ENCODE measurements at places on chromosomes 1 and 21.

DNA sequence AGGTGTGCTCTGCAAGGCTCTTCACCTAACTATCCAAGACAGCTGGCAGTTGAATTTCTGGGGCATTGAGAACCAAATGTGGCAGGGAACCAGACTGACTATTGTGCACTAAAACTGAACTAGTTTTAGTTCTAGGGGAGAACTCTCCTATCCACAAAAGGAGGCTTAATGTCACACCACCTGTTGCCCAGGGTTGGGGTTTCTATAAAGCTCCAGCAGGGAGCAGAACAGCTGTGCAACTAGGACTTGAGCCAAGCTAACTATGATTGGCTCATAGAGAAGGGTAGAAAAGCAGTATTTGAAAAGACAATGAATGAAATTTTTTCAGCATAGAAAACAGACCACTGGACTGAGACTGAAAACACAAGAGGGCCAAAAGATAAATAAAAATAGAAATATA is 53.3 kb upstream of the FGGY start:
- H3K27me3 ChIP-seq: peaks cover 3% of the 10 kb centered on the region
- no peak overlapping the region for H3K27ac ChIP-seq
- no peak overlapping the region for H3K4me3 ChIP-seq
- no peaks in the 10 kb centered on the region for H3K36me3 ChIP-seq
- DNase-seq: no peak
- no peaks in the 10 kb centered on the region for H3K4me1 ChIP-seq

DNA sequence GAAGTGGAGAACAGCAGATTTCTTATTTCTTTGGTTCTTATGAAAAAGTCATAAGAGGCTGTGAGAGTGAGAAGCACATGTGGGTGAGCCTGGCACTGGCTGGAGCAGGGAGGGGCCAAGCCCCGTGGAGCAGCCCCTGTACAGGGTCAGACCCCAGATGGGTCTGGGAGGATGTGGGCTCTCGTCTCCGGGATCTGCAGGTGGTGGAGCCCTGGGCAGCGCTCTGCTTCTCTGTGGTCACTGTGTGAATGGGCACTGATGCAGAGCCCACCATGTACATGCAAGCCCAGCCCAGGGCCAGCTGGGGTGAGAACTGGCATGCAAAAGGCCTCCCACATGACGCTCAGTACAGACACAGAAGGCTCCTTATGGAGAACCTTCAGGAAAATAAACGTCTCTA is 67.6 kb downstream of the SIM2 start:
- no peaks in the 10 kb centered on the region for H3K4me1 ChIP-seq
- H3K4me3 ChIP-seq: no peak overlapping the region
- DNase-seq: no peak
- no peaks in the 10 kb centered on the region for H3K27me3 ChIP-seq

- H3K36me3 ChIP-seq: no peaks in the 10 kb centered on the region
- H3K4me1 ChIP-seq: peaks cover 10% of the 10 kb centered on the region
- H3K4me3 ChIP-seq: peak overlapping the region; percentile 69
- H3K27ac ChIP-seq: peak overlapping the region; percentile 2
These were observed 1.1 kb downstream of the RALGPS2 start for GRCh38 chr1:178726087-178726517.

DNA sequence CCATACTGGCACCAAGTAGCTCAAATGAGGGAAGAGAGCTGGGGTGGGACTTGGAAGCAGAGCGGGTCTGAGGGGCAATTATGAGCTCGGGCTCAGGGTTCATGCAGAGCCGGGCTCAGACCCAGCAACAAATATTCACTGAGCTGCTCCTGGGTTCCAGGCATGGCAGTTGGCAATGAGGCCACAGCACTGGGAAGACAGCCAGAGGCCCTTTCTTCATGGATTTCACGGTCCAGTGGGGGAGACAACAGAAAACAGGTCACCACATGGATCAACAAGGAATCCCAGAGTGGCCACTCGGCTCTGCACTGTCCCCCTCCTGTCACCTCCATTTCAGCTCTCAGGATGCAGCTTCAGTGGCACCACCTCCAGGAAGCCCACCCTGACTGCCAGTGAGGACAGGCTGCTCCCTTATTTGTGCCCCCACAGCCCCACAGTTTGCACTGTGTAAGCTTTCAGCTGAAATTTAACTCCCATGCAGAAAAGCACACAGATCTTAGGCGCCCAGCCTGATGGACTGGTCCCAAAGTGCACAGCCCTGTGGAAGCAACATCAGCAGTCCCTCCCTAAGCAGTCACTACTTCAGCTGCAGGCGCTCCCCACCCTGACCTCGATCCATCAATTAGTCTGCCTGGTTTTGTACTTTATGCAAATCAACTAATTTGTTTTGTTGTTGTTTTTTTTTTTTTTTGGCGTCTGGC is 22.4 kb downstream of the ARHGEF19 start:
- H3K4me1 ChIP-seq: peaks cover 5% of the 10 kb centered on the region
- DNase-seq: no peak
- H3K4me3 ChIP-seq: no peak overlapping the region
- H3K27me3 ChIP-seq: peaks cover 14% of the 10 kb centered on the region

GRCh38 chr1:65175171-65176055 is 27.4 kb downstream of the AK4 start:
- no peaks in the 10 kb centered on the region for H3K4me1 ChIP-seq
- no peak overlapping the region for H3K27ac ChIP-seq
- H3K36me3 ChIP-seq: no peaks in the 10 kb centered on the region
- DNase-seq: no peak
- H3K4me3 ChIP-seq: no peak overlapping the region
- H3K27me3 ChIP-seq: no peaks in the 10 kb centered on the region

DNA sequence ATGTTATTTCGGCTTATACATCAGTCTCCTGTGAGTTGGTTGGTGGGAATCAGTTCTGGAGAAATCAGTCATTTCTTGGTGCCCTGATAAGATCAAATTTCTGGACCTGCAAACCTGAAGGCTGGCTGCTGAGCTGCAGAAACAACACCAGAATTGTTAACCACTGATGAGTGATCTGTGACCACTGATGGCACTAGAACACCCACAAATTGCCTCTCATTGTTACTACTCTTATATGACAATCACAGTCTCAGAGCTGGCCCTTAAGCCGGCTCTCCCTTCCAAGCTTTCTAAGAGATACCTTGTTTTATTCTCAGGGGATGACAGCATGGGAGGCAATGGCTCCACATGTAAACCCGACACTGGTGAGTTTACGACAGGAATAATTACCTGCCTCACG is 1.9 kb downstream of the C1orf162 start:
- H3K27me3 ChIP-seq: peaks cover 21% of the 10 kb centered on the region
- peaks cover 55% of the 10 kb centered on the region for H3K4me1 ChIP-seq
- peak overlapping the region; percentile 68 for H3K27ac ChIP-seq
- DNase-seq: peak; percentile 62

DNA sequence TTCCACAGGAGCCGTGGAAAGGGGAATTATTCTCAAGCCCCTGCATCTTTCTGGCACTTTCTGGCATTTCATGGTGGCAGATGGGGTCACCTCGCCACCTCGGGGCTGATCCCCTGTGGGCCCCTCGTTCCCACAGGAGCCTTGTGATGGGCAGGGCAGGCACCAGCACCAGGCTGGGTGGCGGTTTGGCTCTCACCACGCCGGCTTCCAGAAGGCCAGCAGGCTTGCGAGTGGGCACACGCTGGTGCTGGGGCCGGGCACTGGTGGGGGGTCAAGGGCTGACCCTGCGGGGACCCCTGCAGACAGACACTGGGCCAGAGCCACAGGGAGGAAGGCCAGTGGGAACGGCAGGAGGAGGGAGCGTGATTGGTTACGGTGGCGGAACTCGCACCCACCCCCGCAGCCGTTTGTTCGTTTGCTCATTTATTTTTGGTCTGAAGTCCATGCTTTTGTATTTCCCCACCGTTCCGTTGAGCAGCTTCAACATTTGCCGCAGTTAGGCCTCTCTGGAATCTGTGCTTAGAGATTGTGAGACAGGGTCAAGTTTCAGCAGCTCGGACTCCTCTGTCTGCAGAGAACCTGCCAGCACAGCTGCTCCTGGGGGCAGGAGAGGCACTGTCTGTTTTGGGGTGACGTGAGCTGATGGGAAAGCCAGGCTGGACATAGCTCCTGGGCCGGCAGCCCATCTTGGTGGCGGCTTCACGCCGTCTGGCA is 5.3 kb downstream of the COL18A1 start:
- H3K27me3 ChIP-seq: peaks cover 19% of the 10 kb centered on the region
- no peak for DNase-seq
- no peak overlapping the region for H3K27ac ChIP-seq
- peaks cover 3% of the 10 kb centered on the region for H3K4me1 ChIP-seq

- no peak overlapping the region for H3K27ac ChIP-seq
- no peak overlapping the region for H3K4me3 ChIP-seq
- no peaks in the 10 kb centered on the region for H3K36me3 ChIP-seq
- no peaks in the 10 kb centered on the region for H3K4me1 ChIP-seq
- no peaks in the 10 kb centered on the region for H3K27me3 ChIP-seq
These were observed 186.1 kb upstream of the ADAMTS5 start for GRCh38 chr21:27152996-27153395.

DNA sequence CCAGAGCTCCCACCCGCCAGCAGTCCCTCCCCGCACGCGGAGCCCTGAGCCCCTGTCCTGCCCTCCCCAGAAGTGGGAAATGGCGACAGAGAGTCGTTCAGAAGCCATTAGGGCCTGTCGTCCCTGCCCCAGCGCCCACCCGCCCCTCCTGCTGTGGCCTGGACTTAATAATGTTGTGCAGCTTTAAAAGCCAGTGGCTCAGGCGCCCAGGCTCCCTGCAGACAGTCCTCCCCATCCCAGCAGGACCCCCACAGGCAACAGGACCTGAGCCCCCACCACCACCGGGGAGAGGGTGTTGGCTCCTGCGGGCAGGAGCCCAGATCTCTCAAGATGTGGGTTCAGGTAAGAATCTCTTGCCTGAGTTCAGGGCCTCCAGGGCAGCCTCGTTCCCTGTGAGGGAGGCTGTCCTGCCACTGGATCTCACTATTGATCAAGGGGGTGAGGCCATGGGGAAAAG is 125.3 kb upstream of the RUNX3 start:
- DNase-seq: no peak
- peaks cover 60% of the 10 kb centered on the region for H3K27me3 ChIP-seq
- no peak overlapping the region for H3K4me3 ChIP-seq
- H3K4me1 ChIP-seq: no peaks in the 10 kb centered on the region
- no peak overlapping the region for H3K27ac ChIP-seq

DNA sequence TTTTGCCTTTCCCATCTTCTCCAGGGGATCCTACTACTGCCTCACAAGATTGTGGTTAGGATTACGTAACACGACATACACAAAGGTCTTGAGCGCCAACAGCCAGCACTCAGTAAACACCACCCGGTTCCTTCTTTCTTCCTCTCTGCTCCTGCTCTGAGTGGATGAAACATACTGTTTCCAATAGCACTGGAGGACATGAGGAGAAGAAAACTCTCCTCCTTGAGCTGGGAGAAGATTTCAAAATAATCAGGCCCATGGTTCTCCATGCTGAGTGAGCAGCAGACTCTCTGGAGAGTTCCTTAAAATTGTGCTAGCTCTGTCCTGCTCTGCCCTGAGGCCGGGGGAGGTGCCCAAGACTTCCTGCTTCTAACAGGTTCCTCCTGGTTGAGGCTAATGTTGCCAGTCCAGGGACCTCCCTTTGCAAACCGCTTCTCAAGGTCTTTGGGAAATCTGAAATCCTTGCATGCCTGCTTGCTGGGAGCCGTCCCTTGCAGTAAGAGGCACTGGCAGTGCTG is 29.4 kb upstream of the MX1 start:
- peaks cover 2% of the 10 kb centered on the region for H3K4me1 ChIP-seq
- H3K27me3 ChIP-seq: no peaks in the 10 kb centered on the region
- DNase-seq: no peak
- peaks cover 90% of the 10 kb centered on the region for H3K36me3 ChIP-seq
- no peak overlapping the region for H3K27ac ChIP-seq

GRCh38 chr1:183987593-183988318 is 49.8 kb downstream of the COLGALT2 start:
- H3K36me3 ChIP-seq: no peaks in the 10 kb centered on the region
- no peaks in the 10 kb centered on the region for H3K27me3 ChIP-seq
- no peak for DNase-seq
- H3K4me1 ChIP-seq: peaks cover 10% of the 10 kb centered on the region
- no peak overlapping the region for H3K4me3 ChIP-seq

DNA sequence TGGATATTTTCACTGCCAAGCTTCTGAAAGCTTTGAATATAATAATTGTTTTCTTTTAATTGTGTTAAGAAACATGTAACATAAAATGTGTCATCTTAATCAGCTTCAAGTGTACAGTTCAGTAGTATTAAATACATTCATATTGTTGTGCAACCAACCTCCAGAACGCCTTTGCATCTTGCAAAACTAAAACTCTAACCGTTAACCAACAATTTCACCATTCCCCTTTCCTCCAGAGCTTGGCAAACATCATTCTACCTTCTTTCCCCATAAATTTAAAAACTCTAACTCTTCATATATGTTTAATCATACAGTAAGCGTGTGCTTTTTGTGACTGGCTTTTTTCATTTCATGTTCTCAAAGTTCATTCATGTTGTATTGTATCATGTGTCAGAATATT is 2.1 kb downstream of the MNDA start:
- no peak overlapping the region for H3K4me3 ChIP-seq
- no peak overlapping the region for H3K27ac ChIP-seq
- no peaks in the 10 kb centered on the region for H3K27me3 ChIP-seq
- DNase-seq: no peak
- H3K36me3 ChIP-seq: peaks cover 18% of the 10 kb centered on the region
- peaks cover 12% of the 10 kb centered on the region for H3K4me1 ChIP-seq

DNA sequence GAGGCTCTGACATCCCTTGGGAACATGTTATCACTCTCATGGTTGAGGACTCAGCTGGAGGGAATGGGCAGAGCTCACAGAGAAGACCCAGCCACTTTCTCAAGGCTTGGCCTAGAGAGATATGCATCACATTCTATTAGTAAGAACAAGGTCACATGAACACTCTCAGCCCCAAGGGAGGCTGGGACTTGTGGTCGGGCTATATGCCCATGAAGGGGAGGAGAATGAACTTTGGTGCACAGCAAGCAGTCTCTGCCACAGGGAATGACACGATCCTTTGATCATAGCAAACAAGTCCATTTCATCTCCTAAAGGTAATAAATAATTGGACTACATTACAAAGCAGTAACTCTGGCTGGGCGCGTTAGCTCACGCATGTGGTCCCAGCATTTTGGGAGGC is 105.7 kb downstream of the SYF2 start:
- peaks cover 15% of the 10 kb centered on the region for H3K27me3 ChIP-seq
- no peak overlapping the region for H3K4me3 ChIP-seq
- no peak overlapping the region for H3K27ac ChIP-seq
- DNase-seq: no peak
- H3K4me1 ChIP-seq: no peaks in the 10 kb centered on the region

DNA sequence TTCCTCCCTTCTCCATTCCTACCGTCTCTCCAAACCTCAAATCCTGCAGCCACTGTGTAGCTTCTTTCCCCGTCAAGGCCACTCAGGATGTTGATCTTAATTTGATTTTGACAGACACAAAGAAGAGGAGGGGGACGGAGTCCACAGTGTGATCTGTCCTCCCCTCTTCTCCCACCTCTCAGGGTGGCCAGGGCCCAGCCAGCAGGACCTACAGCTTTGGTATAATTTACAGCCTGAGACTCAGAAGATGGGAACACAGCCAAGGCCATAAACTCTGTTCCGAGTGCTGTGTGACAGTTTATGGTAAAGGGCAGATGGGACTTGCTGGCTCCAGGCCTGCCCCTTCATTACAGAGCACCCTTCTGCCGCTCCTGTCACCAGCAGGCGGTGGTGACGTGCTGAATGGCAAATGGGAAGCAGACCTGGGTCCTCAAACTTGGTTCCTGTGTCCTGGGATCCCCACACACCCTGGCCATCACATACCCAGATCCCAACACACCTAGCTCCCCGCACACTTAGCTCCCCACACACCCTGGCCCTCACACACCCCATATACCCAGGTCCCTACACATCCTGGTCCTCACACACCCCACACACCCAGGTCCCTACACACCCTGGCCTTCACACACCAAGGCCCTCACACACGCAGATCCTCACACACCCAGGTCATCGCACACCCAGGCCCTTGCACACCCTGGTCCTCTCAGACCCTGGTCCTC is 71.6 kb downstream of the CD2 start:
- H3K27ac ChIP-seq: peak overlapping the region; percentile 96
- H3K27me3 ChIP-seq: no peaks in the 10 kb centered on the region
- peak overlapping the region; percentile 58 for H3K4me3 ChIP-seq

Measured in activated CD4-positive, alpha-beta memory T cell treated with anti-CD3 and anti-CD28 coated beads, Interleukin-2, amount 10 ng/mL, durations not matched to agents 7 days and 5 days (primary cell).